ENCODE measurements at places on chromosomes 16 and 17. TPM values are rescaled to one million over a fixed set of nuclear protein-coding genes. Genes with fewer than 3 reads are reported as not detected.

The CHRNB1 gene
- total RNA-seq: 11.0 TPM

The C1QL1 gene
- total RNA-seq: 10.9 TPM

The PEX12 gene
- total RNA-seq: 10.5 TPM

The ITGB3 gene
- total RNA-seq: 138 TPM

The ASGR2 gene
- total RNA-seq: not detected

The C17orf100 gene
- total RNA-seq: 5.7 TPM

The MAP2K3 gene
- 24.6 TPM for total RNA-seq

The SEZ6L2 gene
- total RNA-seq: 68.9 TPM

The SLC38A8 gene
- not detected for total RNA-seq

The GCGR gene
- not detected for total RNA-seq

The KRTAP2-1 gene
- not detected for total RNA-seq

The TCAP gene
- total RNA-seq: not detected

The BAIAP3 gene
- 4.5 TPM for total RNA-seq

The MSLN gene
- not detected for total RNA-seq

The KRT24 gene
- not detected for total RNA-seq

The CES5A gene
- total RNA-seq: not detected

The KRT28 gene
- not detected for total RNA-seq

The HID1 gene
- total RNA-seq: not detected

The GNAO1 gene
- 4.1 TPM for total RNA-seq

The MOSMO gene
- 11.5 TPM for total RNA-seq

The RNU2-1 gene
- total RNA-seq: not detected
